ENCODE measurements at places on chromosomes 16 and 17.

DNA sequence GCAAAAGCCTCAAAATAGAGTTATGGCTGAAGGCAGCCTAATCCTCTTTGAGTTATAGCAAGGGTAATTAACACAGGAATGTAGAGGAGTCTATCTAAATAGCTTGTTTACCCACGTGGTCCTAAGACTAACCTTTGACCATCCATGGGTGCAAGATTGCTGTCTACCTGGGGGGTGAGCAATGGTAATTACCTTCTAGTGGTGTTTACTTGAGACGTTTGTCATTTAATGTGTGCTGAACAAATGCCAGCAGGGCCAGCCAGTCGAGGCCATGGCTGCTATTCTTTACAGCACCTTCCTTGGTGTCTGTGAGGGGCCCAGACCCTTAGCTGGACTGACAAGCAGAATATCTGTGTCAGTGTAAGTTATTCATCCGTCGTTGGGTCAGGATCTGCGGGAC lies 13.9 kb upstream of the PRPSAP1 start:
- DNase-seq: no peak

- no peak for DNase-seq
Measured at GRCh38 chr17:41404024-41404671, 6.7 kb upstream of the KRT31 start.

DNA sequence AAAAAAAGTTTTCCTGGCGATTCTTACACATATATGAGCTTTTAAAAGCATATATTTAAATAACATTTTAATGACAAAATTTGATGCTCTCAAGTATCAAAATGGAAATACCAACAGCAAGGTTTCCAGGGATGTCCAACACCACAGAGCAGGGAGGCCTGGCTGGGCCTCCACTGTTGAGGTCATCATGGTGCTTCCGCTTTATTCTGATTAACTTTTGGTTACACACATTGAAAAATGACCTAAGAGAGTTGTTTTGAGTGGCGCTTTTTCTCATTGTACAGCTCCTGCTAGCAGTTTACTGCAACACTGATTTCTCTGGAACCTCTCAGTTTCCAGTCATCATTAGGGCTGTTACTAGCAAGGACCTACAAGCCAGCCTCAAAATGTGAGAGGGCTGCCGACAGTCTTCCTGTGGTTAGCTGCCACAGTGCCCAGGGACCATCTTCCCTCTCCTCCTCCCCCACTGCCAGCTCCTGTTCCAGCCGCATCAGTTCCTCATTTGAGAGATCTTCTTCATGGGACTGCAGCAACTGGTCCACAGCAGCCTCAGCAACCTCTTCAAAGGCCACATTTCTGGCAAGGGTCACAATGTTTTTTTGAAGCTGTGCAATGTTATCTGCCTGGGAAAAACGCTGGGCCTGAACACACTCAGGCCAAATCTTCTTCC lies 21.3 kb downstream of the DEF8 start:
- DNase-seq: no peak

GRCh38 chr16:25210758-25211157 lies 6.0 kb upstream of the AQP8 start:
- DNase-seq: no peak

GRCh38 chr17:41967921-41968578 lies 1.5 kb downstream of the CNP start:
- no peak for DNase-seq

GRCh38 chr17:43210576-43210975 lies 1.1 kb upstream of the TMEM106A start:
- no peak for DNase-seq

GRCh38 chr17:55346658-55347057 lies 75.0 kb downstream of the MMD start:
- no peak for DNase-seq

- peak; percentile 52 for DNase-seq
Measured at GRCh38 chr17:81429821-81430551, 34.7 kb downstream of the BAHCC1 start.

- DNase-seq: peak; percentile 94
Measured at GRCh38 chr17:64506201-64506575, at the start of gene DDX5. DDX5 (minus strand) TSS chr17:64506289; CDS start chr17:64506119, 170 bp downstream.

DNA sequence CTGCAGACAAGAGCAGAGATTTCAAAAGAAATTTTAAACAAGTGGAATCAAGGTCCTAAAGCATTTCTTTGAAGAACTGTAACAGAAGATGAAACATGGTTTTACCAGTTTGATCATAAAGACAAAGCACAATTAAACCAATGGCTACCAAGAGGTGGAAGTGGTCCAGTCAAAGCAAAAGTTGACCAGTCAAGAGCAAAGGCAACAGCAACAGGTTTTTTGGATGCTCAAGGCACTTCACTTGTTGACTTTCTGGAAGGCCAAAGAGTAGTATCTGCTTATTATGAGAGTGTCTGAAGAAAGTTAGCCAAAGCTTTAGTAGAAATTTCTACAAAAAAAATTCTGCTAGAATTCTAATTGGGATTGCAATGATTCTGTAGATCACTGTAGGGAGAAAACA lies 5.3 kb downstream of the DDX52 start:
- DNase-seq: no peak

DNA sequence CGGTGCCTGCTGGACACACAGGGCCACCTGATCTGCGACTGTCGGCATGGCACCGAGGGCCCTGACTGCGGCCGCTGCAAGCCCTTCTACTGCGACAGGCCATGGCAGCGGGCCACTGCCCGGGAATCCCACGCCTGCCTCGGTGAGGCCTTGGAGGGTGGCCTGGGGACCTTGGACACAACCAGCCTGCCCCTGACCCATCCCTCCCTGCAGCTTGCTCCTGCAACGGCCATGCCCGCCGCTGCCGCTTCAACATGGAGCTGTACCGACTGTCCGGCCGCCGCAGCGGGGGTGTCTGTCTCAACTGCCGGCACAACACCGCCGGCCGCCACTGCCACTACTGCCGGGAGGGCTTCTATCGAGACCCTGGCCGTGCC lies 1.4 kb downstream of the NTN3 start:
- no peak for DNase-seq

DNA sequence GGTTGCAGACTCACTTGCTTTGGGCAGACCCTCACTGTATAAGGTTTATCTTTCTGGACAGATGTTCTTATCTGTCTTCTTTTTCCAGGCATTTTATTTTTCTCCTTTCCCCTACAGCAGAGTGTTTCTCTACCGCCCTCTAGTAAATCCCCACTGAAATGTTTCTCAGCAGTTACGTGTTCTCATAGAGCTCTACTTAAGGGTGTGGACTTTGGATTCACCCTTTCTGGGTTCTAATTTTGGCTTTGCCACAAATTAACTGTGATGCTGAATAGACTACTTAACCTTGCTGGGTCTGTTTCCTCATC lies 2.0 kb downstream of the ADAT1 start:
- no peak for DNase-seq

Data from NCI-H1092 (cell line).